Urinary bladder (tissue), 4 donors: ENCODE measurements at places on chromosomes 7 and 10. TPM values are rescaled to one million over a fixed set of nuclear protein-coding genes. Genes with fewer than 3 reads are reported as not detected.

The ZNF467 gene
- 9.5 TPM for polyA plus RNA-seq

The SP8 gene
- not detected for polyA plus RNA-seq

The EIF4EBP2 gene
- 48.3 TPM for polyA plus RNA-seq

The AMPH gene
- 5.0 TPM for polyA plus RNA-seq

The GRID2IP gene
- polyA plus RNA-seq: 0.13 TPM

The CDH23 gene
- polyA plus RNA-seq: 3.6 TPM

The AASS gene
- 24.5 TPM for polyA plus RNA-seq
